Glomerular endothelial cell (primary cell): ENCODE measurements at places on chromosomes 7 and 10. TPM values are rescaled to one million over a fixed set of nuclear protein-coding genes. Genes with fewer than 3 reads are reported as not detected.

The OPN4 gene
- total RNA-seq: not detected in 2 replicates

The DOCK4 gene
- 112 and 150 TPM in 2 replicates for total RNA-seq

The WIPF3 gene
- total RNA-seq: not detected in 2 replicates

The FAM25G gene
- not detected in 2 replicates for total RNA-seq

The CLRN3 gene
- total RNA-seq: not detected in 2 replicates

The DENND10 gene
- total RNA-seq: 68.0 and 78.5 TPM in 2 replicates

The UNCX gene
- not detected in 2 replicates for total RNA-seq

The ELFN1 gene
- total RNA-seq: 0.05 and 1.5 TPM in 2 replicates

The STEAP4 gene
- not detected in 2 replicates for total RNA-seq

The CRPPA gene
- total RNA-seq: 0.34 and 2.0 TPM in 2 replicates

The TMEM229A gene
- total RNA-seq: not detected in 2 replicates
